ENCODE measurements at places on chromosomes 4 and X.

GRCh38 chr4:131052646-131053045 lies 1956.7 kb downstream of the C4orf33 start:
- H3K36me3 ChIP-seq = no peaks in the 10 kb centered on the region
- no peak overlapping the region for H3K4me3 ChIP-seq
- no peaks in the 10 kb centered on the region for H3K4me1 ChIP-seq
- H3K27ac ChIP-seq = no peak overlapping the region

- no peaks in the 10 kb centered on the region for H3K36me3 ChIP-seq
- H3K4me1 ChIP-seq = no peaks in the 10 kb centered on the region
- no peak overlapping the region for H3K27ac ChIP-seq
- no peaks in the 10 kb centered on the region for H3K27me3 ChIP-seq
These were observed 274.3 kb upstream of the IL1RAPL1 start for GRCh38 chrX:28312965-28313364.

DNA sequence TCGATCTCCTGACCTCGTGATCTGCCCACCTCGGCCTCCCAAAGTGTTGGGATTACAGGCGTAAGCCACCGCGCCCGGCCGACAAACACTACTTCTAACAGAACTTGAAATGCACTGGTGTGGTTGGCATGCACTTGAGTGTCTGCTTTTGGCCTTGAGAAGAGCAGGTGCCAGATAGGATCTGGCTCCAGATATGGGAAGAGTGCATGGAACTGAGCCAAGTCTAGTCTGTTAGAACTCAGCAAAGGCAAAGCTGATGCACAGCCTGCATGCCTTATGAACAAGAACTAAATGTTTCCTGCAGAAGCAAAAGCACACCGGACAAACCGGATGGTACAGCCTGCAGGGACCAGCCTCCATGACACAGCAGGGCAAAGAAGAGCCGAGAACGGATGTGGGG lies 35.1 kb upstream of the TBL1X start:
- no peak for DNase-seq
- H3K36me3 ChIP-seq = no peaks in the 10 kb centered on the region
- no peaks in the 10 kb centered on the region for H3K4me1 ChIP-seq
- H3K27ac ChIP-seq = no peak overlapping the region

DNA sequence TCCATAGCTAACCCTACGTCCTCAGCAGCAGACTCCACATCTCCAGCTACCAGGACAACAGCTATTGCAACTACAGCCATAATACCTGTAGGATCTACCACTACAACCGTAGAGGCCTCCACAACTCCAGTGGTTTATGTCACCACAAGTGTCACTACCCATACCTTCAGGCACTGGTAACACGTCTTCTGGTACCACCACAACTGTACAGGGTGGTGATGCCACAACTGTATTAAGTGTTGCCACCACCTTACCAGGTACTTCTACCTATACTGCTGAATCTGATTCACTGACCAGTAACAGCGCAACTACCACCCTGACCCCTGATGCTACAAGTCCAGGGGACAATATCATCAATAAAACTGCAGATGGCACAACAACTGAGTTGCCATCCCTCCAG lies 34.6 kb upstream of the CABS1 start:
- no peaks in the 10 kb centered on the region for H3K27me3 ChIP-seq
- no peaks in the 10 kb centered on the region for H3K4me1 ChIP-seq
- no peak overlapping the region for H3K27ac ChIP-seq
- no peak for DNase-seq

DNA sequence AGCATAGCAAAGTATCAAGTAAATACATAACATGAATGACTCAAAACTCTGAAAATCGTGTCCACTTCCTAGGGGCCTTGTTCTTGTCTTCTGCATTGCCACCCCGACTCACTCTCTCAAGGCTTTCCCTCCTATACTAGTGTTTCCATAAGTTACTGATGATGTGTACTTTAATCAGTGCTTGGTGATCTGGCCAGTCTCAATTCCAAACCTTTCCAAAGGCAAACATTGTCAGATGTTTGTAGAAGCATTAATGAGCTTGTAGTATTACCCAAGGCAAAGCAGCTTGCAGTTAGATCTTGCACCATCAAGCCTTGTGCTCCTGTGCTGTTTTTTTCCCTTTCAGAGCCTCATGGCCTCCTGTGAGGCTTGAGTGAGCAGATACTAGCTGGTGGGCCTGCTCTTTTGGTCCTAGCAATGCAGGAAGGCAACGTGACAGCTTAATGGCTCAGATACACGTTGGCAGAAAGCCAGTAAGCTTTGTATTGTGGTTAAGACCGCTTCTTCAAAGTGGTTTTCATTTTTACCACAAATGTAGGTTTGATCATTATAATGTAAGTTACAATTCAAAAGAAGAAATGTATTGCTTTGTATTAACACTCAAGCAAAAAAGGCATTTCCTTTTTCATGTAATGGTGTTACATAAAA lies 51.8 kb downstream of the RBPJ start:
- DNase-seq = peak; percentile 54
- H3K4me1 ChIP-seq = peaks cover 32% of the 10 kb centered on the region
- no peak overlapping the region for H3K4me3 ChIP-seq
- peaks cover 22% of the 10 kb centered on the region for H3K36me3 ChIP-seq

- no peak overlapping the region for H3K27ac ChIP-seq
- no peak for DNase-seq
- H3K4me1 ChIP-seq = no peaks in the 10 kb centered on the region
- H3K4me3 ChIP-seq = no peak overlapping the region
These were observed 40.8 kb downstream of the EVC start for GRCh38 chr4:5751666-5752375.

DNA sequence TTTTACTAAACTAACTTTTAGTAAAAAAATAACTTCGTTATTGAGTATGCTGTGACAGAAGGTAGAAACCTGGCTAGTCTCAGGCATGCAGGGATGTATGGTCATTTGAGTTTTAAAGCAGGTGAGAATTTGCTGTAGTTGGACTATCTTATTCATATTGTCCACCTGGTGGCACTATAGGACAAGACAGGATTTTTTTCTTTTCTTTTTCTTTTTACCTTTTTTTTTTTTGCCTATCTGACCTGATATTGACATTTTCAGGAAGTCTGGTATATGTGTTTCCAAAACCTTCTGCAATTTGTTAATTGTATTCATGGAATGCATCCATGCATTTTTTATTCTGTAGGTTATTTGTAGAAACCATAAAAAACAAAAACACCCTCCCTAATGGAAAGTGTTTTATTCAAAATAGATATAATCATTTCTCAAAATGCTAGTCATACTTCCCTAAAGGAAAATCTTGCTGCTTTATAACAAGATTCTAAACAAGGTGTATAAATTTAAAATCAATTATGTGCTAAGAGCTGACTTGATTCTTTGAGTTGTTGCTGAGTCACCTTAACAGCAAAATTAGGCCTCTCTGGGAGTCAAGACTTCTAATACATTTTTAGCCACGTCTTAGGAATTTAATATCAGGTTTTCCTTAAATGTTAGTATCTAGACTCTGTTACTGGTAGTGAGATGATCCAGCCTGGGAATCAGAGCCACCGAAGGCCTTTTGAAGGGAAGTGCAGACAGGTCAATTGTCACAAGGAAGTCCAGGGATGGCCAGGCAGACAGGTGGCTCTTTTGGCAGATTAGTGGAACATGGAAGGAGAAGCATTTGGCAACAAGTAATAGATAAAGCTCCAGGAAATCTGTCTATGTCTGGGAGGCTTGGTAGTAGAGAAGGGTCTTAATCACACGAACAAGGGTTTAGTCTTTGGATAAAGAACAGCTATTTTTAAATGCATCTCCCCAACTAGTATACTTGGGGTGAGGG lies 201.3 kb upstream of the GNPDA2 start:
- H3K4me1 ChIP-seq = no peaks in the 10 kb centered on the region
- no peaks in the 10 kb centered on the region for H3K36me3 ChIP-seq
- no peaks in the 10 kb centered on the region for H3K27me3 ChIP-seq
- H3K27ac ChIP-seq = no peak overlapping the region
- no peak for DNase-seq

GRCh38 chr4:68874507-68874906 lies 58.7 kb downstream of the UGT2B10 start:
- H3K36me3 ChIP-seq = no peaks in the 10 kb centered on the region
- no peak for DNase-seq
- no peaks in the 10 kb centered on the region for H3K4me1 ChIP-seq
- no peak overlapping the region for H3K27ac ChIP-seq
- no peaks in the 10 kb centered on the region for H3K27me3 ChIP-seq

GRCh38 chr4:71195924-71196323 lies 142.9 kb upstream of the SLC4A4 start:
- peaks cover 22% of the 10 kb centered on the region for H3K27me3 ChIP-seq
- no peak overlapping the region for H3K27ac ChIP-seq
- DNase-seq = no peak
- H3K4me1 ChIP-seq = peaks cover 18% of the 10 kb centered on the region
- H3K4me3 ChIP-seq = no peak overlapping the region
